ENCODE measurements at places on chromosomes 2 and 18.

DNA sequence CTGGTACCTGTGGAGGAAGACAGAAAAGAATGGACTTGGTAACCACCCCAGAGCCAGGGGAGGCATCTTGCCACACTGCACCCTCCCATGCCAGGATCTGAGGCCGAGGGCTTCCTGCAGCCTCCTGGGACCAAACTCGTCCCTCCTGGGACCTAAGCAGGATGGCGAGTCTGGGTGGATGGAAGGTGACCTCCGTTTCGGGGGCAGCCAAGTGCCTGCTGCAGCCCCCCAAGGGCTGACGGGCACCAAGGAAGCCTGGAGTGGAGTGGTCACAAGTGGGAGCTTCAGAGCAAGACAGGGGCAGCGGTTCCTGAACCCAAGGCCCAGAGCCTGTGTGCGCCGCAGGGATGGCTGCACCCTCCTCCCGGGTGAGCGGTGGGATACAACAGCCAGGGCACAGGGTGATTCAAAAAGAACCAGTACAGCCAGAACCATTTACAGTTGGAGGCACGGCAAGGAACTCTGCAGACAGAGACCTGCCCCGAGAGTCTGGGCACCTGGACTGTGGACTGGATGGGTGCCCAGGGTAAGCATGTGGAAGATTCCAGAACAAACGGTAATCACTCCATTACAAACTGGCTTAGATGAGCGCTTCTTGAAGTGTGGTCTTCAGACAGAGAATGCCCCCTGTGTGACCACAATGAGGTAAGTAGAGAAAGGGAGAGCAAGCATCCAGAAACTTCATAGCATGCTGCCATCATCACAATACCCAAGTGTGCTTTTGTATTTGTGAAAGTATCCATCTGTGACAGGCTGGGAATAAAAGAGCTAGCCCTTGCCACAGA lies 12.1 kb downstream of the HS1BP3 start:
- no peaks in the 10 kb centered on the region for H3K27me3 ChIP-seq
- no peak overlapping the region for H3K27ac ChIP-seq
- peaks cover 15% of the 10 kb centered on the region for H3K4me1 ChIP-seq

DNA sequence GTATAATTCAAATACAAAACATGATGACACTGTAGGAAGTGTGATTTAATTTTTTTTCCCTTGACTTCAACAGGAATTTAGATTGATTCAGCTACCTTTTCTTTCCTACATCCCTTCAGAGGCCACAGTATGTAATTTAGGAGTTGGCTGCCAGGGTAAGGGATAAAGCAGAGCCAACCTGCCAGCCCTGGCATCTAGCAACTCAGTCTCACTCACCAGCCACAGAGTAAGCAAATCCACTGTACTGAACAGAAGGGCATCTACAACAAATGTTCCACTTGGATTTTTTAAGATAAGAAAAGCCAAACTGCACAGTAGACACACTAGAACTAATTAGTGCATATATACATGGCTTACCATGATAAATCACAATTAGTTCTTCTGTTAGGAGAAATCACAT lies 54.3 kb upstream of the PEX13 start:
- peaks cover 30% of the 10 kb centered on the region for H3K4me1 ChIP-seq
- DNase-seq, result no peak
- H3K27me3 ChIP-seq, result no peaks in the 10 kb centered on the region
- peak overlapping the region; percentile 71 for H3K27ac ChIP-seq

GRCh38 chr2:160876029-160876428 lies 284.2 kb upstream of the TANK start:
- no peaks in the 10 kb centered on the region for H3K36me3 ChIP-seq
- no peak overlapping the region for H3K27ac ChIP-seq
- H3K4me3 ChIP-seq, result no peak overlapping the region
- peaks cover 25% of the 10 kb centered on the region for H3K27me3 ChIP-seq
- H3K4me1 ChIP-seq, result no peaks in the 10 kb centered on the region

GRCh38 chr18:55425698-55426097 lies 162.3 kb downstream of the TCF4 start:
- no peaks in the 10 kb centered on the region for H3K27me3 ChIP-seq
- no peak overlapping the region for H3K4me3 ChIP-seq
- H3K4me1 ChIP-seq, result no peaks in the 10 kb centered on the region
- no peak for DNase-seq

DNA sequence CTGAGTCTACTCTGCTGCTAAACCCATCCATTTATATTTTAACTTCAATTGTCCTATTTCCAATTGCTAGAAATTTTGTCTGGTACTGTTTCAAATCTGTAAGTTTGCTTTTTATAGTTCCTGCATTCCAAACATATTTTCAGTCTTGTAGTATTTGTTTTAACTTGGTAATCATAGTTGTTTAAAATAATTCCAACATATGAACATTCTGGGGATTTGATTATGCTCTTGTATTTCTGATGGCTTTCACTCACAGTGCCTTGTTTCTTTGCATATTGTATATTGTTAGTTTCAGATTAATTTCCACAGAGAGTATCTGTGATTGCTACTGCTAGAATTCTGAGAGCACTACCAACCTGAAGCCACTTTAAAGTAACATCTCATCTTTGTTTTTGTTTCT lies 202.4 kb downstream of the ETAA1 start:
- H3K27me3 ChIP-seq, result no peaks in the 10 kb centered on the region
- H3K4me1 ChIP-seq, result no peaks in the 10 kb centered on the region

DNA sequence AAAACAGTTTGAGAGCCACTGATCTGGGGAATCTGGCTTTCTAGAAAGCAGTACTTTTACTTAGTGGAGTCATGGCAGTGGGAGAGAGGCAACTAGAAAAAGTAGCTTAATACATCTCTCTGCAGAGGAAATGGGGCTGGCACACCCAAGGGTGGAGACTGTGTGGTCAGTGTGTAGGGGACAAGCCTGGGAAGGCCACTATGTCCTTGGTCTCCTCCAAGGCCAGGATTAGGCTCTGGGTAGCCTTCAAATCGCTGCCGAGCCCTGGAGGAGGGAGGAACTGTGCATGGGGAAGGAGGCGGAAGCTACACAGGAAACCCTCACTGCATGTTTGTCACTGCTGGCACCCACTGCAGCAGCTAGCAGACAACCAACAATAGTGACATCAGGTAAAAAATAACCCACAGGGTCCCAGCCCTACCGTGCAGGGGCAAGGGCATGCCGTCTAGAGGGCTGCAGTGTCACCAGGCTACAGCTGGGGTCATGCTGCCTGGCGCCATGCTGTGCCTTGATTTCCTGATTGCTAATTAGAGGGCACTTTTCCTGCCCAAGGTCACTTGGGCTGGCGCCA lies 34.8 kb downstream of the LBH start:
- H3K4me3 ChIP-seq, result peak overlapping the region; percentile 77
- H3K27me3 ChIP-seq, result no peaks in the 10 kb centered on the region
- H3K4me1 ChIP-seq, result peaks cover 42% of the 10 kb centered on the region
- peak overlapping the region; percentile 96 for H3K27ac ChIP-seq
- DNase-seq, result peak; percentile 57

GRCh38 chr2:108165729-108166128 lies 74.0 kb upstream of the SULT1C3 start:
- no peak overlapping the region for H3K4me3 ChIP-seq
- DNase-seq, result no peak
- H3K27ac ChIP-seq, result no peak overlapping the region
- no peaks in the 10 kb centered on the region for H3K36me3 ChIP-seq

DNA sequence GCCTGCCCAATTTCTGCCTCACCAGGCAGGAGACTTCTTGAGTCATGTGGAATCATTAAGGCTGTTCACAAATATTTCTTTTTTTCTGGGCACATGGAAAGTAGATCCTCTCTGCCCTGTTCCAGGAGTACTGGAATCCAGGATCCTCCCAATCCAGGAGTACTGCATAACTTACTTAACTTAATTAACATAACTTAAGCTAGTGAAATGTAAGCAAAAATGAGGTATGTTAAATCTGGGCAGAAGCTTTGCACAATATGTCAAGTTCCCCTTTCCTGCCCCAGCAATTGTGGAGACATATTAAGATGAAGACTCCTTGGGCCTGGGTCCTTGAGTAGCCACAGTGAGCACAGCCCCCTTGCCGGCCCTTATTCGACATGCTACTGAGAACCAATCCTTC lies 3.2 kb downstream of the CD207 start:
- H3K4me3 ChIP-seq, result no peak overlapping the region
- H3K27me3 ChIP-seq, result peaks cover 41% of the 10 kb centered on the region
- H3K4me1 ChIP-seq, result no peaks in the 10 kb centered on the region

GRCh38 chr2:173448938-173449471 lies 94.3 kb downstream of the CDCA7 start:
- peaks cover 21% of the 10 kb centered on the region for H3K27me3 ChIP-seq
- H3K27ac ChIP-seq, result no peak overlapping the region
- no peaks in the 10 kb centered on the region for H3K36me3 ChIP-seq
- DNase-seq, result peak; percentile 69

- H3K36me3 ChIP-seq, result peaks cover 2% of the 10 kb centered on the region
- no peaks in the 10 kb centered on the region for H3K4me1 ChIP-seq
- no peak for DNase-seq
- H3K27me3 ChIP-seq, result no peaks in the 10 kb centered on the region
- H3K4me3 ChIP-seq, result no peak overlapping the region
These were observed 736.6 kb downstream of the CBLN2 start for GRCh38 chr18:71807586-71807985.
